CD4-positive, alpha-beta T cell treated with Interleukin-1 beta for 1 hour (primary cell): ENCODE measurements at places on chromosomes 11 and 22.

DNA sequence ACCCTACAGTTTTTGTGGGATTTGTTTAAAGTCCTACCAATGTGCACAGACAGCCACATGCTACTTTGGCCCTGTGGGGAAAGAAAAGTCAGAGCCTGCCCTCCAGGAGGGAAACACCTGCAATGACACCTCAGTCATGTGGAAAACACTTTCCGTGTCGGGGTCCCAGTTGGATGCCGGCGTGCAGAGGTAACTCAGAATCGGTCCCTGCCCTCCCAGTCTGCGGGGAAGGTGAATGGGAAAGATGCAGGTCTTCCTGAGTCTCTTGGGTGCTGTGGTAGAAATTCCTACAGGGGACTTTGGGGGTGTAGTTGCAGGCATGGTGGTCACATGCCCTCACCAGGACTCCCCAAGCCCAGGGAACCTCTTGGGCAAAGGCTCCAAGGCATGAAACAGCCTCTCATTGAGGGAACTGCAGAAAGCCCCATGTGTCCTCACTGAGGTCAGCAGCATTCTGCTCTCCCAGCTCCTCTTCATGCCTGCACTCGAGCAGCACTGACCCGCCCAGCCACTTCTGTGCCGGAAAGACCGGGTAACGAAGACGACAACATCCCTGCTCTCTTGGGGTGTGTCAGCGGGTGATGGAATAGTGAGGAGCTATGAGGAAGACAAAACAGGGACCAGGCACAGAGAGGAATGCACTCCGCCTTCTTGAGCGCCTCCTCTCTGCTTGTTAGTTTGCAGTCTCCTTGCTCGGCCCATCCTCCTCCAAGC lies 4.7 kb downstream of the RIBC2 start:
- no peak for DNase-seq

DNA sequence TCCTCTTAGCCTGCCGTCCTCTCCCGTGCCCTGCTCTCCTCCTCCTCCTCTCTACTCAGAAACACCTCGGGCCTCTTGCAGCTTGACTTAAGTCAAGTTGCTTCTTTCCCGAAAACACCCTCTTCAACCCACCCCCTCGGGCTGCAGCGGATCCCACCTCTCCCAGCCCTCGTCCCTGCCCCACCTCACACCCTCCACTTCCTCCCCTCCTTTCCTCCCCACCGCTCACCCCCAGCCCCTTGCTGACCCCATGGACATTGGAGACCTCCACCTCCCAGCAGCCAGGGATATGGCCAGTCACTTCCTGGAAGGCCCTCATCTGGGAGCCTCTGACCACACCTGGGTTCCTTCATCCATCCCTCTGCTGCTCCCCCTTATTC lies 8.5 kb upstream of the CYTH4 start:
- no peak for DNase-seq

GRCh38 chr22:23034621-23035556 lies 35.4 kb upstream of the GNAZ start:
- DNase-seq = no peak

- no peak for DNase-seq
Observed at GRCh38 chr11:133842053-133842452, 3.3 kb downstream of the SPATA19 start.

DNA sequence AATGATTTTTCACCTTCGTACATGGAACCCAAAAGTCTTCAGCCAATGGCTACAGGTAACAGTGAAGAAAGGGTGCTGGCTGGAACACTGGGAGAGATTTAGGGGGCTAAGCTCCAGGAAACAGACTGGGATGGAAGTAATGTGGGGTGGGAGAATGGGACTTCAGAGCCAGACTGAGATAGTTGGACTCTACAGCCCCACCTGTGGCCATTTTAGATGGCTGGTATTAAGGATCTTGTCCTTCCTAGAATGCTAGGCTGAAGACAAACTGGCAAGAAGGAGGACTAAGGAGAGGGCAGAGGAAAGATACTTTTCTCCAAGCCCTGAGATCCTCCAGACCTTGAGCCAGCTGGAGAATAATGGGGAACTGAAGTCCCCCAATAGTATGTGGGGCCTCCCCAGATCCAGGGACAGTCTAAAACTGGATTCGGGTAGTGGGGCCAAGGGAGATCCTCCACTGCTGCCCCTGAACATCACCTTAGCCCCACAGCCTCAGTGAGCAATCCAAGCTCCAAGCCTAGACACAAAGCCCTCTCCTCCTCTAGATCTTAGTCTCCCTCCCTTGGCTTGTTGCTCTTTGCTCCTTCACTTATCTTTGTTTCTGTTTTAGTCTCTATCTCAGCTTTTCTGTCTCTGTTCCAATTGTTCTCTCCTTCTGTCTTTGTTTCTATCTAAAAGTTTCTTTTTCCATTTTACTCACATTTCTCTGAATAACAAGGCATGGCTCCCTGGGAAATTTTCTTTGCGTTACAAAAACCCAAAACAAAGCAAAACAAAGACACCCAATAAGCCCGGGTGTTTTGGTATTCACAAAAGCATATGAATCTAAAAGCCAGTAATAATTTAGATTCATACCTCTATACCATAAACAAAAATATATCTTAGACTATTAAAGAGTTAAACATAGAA lies 16.2 kb upstream of the RRAS2 start:
- DNase-seq = no peak

GRCh38 chr11:1051356-1052132 lies 15.0 kb upstream of the MUC6 start:
- DNase-seq = no peak

DNA sequence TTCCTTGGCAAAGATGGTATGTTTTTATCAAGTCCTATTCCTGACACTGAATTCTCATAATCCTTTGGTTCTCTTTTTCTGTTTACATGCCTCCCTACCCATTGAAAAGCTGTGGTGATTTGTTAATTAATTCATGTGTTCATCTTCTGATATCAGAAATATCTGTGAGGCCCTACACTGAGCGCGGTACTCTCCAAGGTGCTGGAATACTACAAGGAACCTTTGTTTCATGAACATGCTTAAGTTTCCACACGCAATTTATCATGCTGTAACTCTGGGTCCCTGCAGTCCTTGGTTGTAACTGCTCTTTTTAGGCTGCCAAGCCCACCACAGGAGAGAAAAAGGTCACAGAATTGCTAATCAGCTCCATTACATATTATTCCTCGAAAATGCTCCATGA lies 331.8 kb downstream of the FAT3 start:
- no peak for DNase-seq

DNA sequence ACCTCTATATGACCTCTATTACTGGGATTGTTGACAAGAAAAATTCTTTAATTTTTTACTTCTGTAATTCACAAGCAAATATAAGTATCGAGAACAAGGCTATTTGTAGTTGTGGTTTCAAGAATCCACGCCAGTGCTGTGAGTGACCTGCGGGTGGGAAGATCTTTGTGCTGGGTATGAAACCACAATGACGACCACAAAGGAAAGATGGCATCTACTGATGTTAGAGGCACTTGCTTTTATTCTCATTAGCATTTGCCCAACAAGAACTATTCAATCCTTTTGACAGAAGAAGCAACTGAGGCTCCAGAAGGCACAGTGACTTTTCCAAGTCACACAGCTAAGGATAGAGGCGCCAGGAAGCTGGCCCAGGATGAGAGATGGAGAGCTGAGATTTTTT lies 1054.9 kb downstream of the TBC1D22A start:
- DNase-seq = no peak

DNA sequence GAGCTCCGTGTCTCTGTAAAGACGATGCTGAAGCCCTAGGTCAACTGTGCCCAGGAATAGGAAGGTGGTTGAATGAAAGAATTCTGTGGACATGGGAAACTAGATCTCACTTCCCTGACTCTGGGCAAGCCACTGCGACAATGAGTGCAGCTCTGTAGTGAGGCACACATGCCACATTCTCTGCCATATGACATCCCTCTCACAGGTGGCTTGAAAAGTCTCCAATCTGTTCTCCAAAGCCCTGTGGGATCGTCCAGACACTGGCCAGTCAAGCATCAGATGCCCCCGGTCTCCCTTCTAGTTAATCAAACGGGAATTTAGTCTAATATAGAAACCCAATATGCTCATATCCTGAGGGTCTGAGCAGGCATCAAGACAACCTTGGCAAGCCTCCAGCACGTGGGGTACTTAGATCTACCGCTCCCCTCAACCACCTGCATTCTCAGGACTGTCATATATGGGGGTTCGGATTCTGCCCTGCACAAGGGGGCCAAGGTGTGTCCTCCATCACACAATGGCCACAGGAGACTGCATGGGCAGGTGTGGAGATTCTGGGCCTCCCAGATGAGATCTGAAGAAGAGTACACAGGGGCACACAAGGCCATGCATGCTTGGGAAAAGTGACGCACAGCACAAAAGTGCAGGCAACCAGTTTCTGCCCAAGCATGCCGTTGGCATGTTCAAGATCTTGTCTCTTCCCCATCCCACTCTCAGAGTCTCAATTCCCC lies 11.9 kb downstream of the DKK3 start:
- no peak for DNase-seq
